ENCODE measurements at places on chromosomes 5 and 9.

- no peak for DNase-seq
Observed at GRCh38 chr5:178473854-178474253, 116.3 kb downstream of the COL23A1 start.

GRCh38 chr9:69370430-69370829, 45.4 kb downstream of the ENTREP1 start:
- DNase-seq, result no peak

GRCh38 chr5:16568875-16569580, 47.8 kb downstream of the RETREG1 start:
- DNase-seq, result no peak

DNA sequence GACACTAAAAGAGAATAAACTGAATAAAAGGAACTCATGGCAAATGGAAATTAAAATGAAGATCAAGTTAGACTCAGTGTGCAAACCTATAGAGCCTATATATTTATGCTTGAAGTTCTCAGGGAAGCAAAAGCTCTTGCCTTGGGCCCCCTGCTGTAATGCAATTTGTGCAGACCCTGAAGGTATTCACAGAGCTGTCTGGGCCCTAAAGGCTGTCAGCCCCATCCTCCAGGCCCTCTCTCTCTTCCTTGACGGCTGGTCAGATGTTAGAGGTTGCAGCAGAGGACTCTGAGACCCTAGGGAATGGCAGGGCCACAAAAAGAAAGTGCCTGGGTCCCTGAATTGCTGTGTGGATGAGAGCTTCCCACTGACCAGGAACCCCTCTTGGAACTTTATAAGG, 283.9 kb upstream of the TUT7 start:
- DNase-seq, result no peak
